ENCODE measurements at places on chromosomes 13 and 19.

GRCh38 chr13:81957121-81957520 is 1616.2 kb upstream of the SPRY2 start:
- H3K27me3 ChIP-seq, result no peaks in the 10 kb centered on the region
- H3K27ac ChIP-seq, result no peak overlapping the region
- H3K4me3 ChIP-seq, result no peak overlapping the region
- no peak for DNase-seq
- H3K4me1 ChIP-seq, result no peaks in the 10 kb centered on the region

DNA sequence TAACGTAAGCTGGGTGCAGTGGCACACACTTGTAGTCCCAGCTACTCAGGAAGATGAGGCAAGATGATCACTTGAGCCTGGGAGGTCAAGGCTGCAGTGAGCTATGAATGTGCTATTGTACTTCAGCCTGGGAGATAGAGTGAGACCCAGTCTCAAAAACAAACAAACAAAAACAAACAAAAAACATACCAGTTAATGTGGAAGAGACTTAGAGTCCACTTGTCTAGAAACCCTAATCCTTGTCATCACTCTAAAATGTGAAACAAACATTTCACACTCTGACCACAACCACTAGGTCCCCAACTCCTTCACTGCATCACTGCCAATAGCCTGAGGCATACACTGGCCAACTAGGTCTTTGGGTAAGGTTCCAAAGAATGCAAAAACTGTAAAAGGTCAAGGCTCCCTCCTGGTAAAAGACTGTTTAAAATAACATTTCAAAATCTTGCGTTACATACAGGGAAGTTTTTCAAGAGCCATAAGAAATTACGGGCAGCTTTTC is 28.6 kb upstream of the CYP2B6 start:
- no peak for DNase-seq
- H3K27ac ChIP-seq, result no peak overlapping the region
- H3K4me3 ChIP-seq, result no peak overlapping the region
- H3K36me3 ChIP-seq, result peaks cover 1% of the 10 kb centered on the region

DNA sequence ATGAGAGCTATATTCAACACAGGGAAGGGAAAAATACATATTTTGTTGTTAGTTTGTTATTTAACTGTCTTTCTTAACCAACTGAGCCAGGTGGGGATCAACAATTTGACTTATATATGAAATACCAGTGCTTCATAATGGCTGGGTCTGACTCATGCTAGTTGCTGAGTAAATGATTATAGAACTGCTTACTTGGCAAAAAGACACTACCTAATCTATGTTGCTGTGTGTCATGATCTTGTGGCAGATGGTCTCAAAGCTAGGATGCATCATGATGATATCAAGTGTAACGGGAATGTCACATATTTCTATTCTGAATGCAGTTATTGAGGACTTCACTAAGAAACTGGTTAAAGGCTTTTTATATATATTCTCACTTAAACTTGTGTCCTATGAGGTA is 727.4 kb upstream of the SLITRK1 start:
- no peak overlapping the region for H3K27ac ChIP-seq
- H3K4me3 ChIP-seq, result no peak overlapping the region
- no peaks in the 10 kb centered on the region for H3K4me1 ChIP-seq
- no peaks in the 10 kb centered on the region for H3K36me3 ChIP-seq
- no peaks in the 10 kb centered on the region for H3K27me3 ChIP-seq

GRCh38 chr19:16170134-16170533 is 3.2 kb downstream of the CIB3 start:
- no peak for DNase-seq
- H3K27me3 ChIP-seq, result peaks cover 7% of the 10 kb centered on the region
- no peaks in the 10 kb centered on the region for H3K4me1 ChIP-seq

- no peak overlapping the region for H3K27ac ChIP-seq
- H3K4me1 ChIP-seq, result peaks cover 4% of the 10 kb centered on the region
- DNase-seq, result no peak
- H3K36me3 ChIP-seq, result peaks cover 6% of the 10 kb centered on the region
- H3K4me3 ChIP-seq, result no peak overlapping the region
These were observed 125.5 kb downstream of the TBC1D4 start for GRCh38 chr13:75356421-75356820.

GRCh38 chr13:106691341-106691740 is 123.4 kb upstream of the ARGLU1 start:
- H3K27ac ChIP-seq, result no peak overlapping the region
- no peaks in the 10 kb centered on the region for H3K36me3 ChIP-seq
- H3K27me3 ChIP-seq, result no peaks in the 10 kb centered on the region
- peaks cover 12% of the 10 kb centered on the region for H3K4me1 ChIP-seq
- no peak overlapping the region for H3K4me3 ChIP-seq
- DNase-seq, result no peak

DNA sequence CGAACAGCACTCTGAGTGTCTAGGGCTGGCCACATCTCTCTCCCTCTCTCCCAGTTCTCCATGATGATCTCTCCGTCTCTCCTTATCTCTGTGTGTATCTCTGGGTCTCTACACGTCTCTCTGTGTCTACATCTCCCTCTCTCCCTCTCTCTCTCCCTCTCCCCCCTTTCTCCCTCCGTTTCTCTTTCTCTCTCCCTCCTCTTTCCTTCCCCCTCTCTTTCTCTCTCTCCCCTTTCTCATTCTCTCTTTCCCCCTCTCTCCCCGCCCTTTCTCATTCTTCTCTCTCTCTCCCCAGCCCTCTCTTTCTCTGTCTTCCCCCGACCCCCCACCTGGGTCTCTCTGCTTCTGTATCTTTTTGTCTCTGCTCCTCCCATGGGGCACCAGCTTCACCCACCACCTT is 21.3 kb upstream of the TNFAIP8L1 start:
- H3K27me3 ChIP-seq, result peaks cover 15% of the 10 kb centered on the region
- H3K36me3 ChIP-seq, result no peaks in the 10 kb centered on the region
- H3K27ac ChIP-seq, result no peak overlapping the region
- no peak overlapping the region for H3K4me3 ChIP-seq
- peaks cover 5% of the 10 kb centered on the region for H3K4me1 ChIP-seq

GRCh38 chr13:99991828-99992775 is 10.5 kb downstream of the ZIC2 start:
- H3K4me1 ChIP-seq, result no peaks in the 10 kb centered on the region
- no peak overlapping the region for H3K4me3 ChIP-seq
- H3K27ac ChIP-seq, result peak overlapping the region; percentile 29
- no peaks in the 10 kb centered on the region for H3K36me3 ChIP-seq

- H3K27ac ChIP-seq, result no peak overlapping the region
- no peak overlapping the region for H3K4me3 ChIP-seq
- H3K27me3 ChIP-seq, result peaks cover 25% of the 10 kb centered on the region
- DNase-seq, result no peak
- no peaks in the 10 kb centered on the region for H3K36me3 ChIP-seq
These were observed 79.3 kb upstream of the TM9SF2 start for GRCh38 chr13:99421758-99422585.

DNA sequence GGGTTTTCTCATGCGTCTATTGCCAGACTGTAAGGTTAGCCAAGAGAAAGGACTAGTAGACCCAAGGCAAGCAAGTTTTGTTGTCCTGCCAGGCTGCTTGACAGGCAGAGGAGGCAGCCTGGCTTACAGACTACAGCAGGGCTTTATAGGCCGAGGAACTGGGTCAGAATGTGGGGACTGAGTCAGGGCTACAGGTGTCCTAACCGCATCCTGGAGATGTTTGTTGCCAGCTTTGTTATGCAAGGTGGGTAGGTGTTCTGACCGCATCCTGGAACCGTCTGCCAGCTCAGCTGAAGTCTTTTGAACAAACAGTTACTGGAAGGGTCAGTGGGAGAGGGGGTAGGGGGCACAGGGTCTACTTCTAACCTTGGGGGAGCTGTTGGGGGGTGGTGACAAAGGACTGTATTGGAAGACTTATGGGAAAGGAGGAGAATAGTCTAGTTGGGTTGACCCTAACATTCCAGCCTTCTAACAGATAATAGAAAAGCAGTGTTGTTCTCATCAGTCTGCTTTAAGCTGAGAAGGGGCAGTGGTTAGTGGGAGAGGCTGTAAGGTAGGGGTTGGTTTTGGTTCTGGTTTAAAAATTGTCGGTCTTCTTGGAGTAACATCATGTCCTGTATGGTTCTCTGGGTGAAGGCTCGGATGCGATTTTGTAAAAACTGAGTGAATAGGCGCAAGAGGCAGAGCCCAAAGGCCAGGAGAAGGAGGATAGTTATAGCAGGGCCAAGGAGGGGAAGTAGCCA is 913.8 kb upstream of the SLITRK5 start:
- H3K36me3 ChIP-seq, result no peaks in the 10 kb centered on the region
- DNase-seq, result no peak
